T-helper 2 cell (primary cell): ENCODE measurements at places on chromosomes 13 and 19.
A peak's percentile ranks its signal among the peaks of the same experiment; 100 is the strongest.

DNA sequence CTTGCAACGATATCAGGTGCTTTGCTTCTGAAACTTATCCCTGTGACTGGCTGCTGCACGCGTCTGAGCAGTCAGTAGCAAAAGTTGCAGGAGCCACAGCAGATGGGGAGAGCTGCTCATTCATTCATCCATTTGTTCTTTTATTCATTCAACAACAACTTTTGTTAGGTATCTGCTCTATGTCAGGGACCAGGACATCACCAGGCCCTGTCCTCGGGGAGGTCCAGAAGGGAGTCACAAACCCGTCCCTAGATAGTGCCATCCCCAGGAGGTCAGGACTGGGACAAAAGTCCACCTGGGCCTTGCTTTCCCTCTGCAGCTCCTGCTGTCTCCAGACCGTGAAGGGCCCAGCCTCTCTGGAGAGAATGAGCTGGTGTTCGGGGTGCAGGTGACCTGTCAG, 2.6 kb downstream of the ARHGAP33 start:
- no peak for DNase-seq

- DNase-seq = no peak
Measured at GRCh38 chr13:66659701-66660467, 570.3 kb downstream of the PCDH9 start.

DNA sequence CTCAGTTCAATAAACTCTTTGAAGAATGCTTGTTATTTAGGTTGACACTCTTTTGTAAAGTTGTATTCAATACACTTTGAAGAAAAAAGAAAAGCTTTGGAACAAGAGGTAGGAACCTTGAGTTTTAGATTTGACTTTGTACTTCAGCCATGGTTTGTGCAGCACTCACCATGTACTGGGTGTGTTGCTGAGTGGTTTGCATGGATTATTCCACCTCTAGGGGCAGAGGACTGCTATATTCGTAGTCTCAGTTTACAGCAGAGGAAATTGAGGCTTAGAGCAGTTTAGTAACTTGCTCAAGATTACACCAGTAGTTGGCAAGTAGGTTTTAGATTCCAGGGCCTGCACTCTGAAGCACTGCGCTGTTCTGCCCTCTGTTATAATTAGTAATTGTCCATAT, 68.8 kb downstream of the DNAJC3 start:
- no peak for DNase-seq

GRCh38 chr19:2543463-2544442, 67.8 kb downstream of the GADD45B start:
- peak; percentile 57 for DNase-seq

GRCh38 chr19:15820646-15821045, 5.2 kb upstream of the OR10H1 start:
- peak; percentile 29 for DNase-seq

- DNase-seq = no peak
Measured at GRCh38 chr19:8831832-8832131, 322 bp downstream of the ZNF558 start.

DNA sequence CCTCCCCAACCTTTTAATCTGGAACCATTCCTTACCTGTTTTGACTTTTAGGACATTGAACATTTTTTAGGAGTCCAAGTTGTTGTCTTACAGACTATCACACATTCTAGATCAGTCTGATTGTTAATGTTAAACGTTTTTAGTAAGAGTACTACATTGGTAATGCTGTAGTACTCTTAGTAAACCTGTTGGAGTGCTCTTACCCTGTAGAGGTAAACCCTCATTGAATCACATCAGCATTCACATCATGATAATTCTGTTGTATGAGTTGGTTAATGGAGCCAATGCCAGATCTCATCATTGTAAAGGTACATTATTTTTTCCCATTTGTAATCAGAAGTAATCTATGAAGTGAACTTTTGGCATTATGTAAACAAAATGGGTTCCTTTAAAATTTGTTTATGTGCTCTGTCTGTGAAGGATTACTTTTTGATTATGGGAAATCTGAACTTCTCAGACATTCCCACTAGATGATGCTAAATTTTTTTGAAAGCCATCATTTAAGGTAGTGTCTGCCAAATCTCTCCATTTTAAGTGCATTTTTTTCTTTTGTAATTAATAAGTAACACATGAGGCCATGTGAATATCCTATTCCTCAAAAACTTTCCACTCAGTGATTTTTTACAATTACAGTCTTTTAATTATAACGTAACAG, 55.2 kb downstream of the VWA8 start:
- DNase-seq = no peak

- no peak for DNase-seq
Measured at GRCh38 chr19:38649305-38650171, 2.1 kb downstream of the ACTN4 start.

- DNase-seq = no peak
Measured at GRCh38 chr19:50870417-50871089, 2.7 kb upstream of the KLK2 start.

DNA sequence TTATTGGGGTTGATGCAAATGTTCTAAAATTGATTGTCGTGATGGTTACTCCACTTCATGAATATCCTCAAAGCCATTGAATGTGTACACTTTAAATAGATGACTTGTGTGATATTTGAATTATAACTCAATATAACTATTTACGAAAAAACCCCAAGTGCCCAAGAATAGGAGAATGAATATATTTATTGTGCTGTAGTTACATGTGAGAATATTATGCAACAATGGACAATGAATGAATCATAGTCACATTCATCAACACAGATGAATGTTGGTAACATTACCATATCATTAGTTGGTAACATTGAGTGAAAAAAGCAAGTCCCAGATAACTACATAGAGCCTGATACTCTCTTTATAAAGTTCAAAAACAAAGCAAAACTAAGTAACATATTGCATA, 127.8 kb upstream of the UBL3 start:
- no peak for DNase-seq

DNA sequence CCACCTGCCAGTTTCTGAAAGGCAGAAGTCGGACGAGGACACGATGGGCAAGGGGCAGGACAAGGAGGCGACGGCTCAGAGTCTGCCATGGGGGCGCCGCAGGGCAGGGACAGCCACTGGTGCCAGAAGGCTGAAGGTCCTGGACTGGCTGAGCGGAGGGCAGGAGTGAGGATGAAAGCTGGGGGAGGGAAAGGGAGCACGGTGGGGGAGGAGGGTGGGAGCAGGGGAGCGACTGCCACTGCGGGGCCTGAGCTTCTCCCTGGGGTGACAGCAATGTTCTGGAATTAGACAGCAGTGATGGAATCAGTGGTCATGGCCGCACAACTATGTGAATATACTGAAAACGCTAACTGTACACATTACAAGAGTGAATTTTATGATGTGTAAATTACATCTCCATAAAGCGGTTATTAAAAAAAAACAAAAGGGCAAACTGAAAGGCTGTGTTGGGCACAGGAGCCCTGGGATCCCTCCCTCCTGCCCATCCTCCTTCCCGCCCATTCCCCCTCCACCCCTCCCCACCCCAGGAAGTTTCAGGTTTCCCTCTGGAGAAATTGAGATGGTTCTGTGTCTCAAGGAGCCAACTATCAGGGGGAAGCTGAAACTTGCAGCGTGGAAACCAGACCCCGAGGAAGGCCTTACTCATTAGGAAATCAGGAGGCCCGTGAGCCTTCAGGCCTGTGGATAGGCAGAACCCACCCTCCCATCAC, 15.9 kb downstream of the MLLT1 start:
- no peak for DNase-seq

GRCh38 chr13:60227158-60227557, 63.4 kb upstream of the DIAPH3 start:
- no peak for DNase-seq

DNA sequence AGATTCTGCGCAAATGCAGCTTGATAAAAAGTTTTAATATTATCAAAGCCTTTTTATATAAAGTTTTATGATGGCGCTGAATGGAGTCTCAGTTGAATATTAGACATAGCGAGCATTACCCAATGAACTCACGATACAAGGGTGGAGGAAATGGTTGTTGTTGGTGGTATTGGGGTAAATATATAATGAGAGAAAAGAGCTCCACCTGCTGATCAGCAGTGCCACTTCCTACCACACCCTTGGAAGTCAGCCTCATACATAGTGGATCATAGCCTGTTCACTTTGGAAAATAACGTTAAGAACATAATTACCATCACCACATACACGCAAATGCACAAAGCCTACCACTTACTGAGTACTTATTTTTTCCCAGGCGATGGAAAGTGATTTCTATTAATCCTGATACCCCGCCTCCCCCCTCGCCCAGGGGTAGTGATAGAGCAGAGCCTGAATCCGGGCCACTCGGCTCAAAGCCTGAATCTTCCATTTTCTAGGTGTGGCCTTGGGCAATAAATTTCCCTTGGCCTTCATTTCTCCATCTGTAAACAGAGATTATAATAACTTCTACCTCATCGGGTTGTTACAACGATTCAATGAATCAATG, 358.3 kb downstream of the KLF5 start:
- DNase-seq = no peak

DNA sequence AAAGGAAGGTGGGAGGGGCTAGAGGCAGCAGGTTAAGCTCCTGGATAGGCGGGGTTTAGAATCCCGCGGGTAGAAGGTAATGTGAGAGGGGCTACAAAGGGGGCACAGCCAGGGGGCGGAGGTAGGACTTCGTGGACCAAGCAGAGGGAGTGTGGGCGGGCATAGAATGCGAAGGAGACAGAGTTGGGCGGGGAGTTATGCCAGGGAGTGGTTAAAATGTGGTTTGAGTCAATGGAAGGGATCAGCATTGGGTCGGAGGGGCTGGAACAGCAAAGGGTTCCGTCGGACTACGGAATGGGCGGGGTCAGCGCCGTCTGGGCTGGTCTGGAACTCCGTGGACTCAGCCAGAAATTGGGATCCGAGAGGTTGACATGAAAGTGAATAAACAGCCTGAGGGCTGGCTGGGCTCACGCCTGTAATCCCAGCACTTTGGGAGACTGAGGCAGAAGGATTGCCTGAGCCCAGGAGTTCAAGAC, 3.0 kb downstream of the LTBP4 start:
- no peak for DNase-seq

GRCh38 chr13:44230071-44230470, 143.6 kb upstream of the SERP2 start:
- no peak for DNase-seq

- DNase-seq = peak; percentile 15
Measured at GRCh38 chr19:39246951-39247669, 1.5 kb downstream of the IFNL4 start.

GRCh38 chr13:85282876-85283275, 516.3 kb downstream of the SLITRK6 start:
- no peak for DNase-seq

- DNase-seq = no peak
Measured at GRCh38 chr19:2477141-2477710, 1.3 kb downstream of the GADD45B start.

- DNase-seq = no peak
Measured at GRCh38 chr13:21511849-21512248, 52.7 kb upstream of the ZDHHC20 start.

- DNase-seq = no peak
Measured at GRCh38 chr19:5074830-5075394, 106.0 kb downstream of the KDM4B start.

- DNase-seq = no peak
Measured at GRCh38 chr13:76440568-76440967, 445.6 kb downstream of the KCTD12 start.

GRCh38 chr19:14472202-14472938, 2.8 kb downstream of the PTGER1 start:
- DNase-seq = peak; percentile 83

DNA sequence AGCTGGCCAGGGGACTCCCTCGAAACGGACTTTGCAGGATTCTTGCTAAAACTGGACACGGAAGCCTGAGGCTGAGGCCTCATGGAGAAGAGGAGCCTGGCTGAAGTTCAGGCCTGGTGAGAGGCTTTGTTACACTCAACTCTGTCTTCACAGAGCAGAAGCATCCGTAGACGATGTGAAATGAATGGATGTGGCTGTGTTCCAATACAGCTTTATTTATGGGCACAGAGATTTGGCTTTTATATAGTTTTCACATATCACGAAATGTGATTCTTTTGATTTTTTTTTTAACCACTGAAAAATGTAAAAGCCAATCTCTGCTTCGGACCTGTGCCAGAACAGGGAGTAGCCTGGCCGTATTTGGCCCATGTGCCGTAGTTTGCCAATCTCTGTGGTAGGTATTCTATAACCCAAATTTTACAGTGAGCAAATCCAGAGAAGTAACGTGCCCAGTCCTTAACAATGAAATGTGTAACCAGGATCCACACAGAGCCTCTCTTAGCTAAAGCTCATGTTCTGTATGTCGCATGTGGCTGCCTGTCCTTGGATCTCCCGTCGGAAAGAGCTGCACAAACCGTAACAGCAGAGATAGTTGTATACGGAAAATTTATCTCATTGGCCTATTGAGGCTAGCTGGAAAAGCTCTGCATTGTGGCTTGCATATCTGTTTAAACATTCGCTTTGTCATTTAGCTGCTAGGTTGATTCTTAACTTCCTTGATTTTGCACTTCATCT, 171.6 kb upstream of the RNF113B start:
- no peak for DNase-seq

GRCh38 chr19:33405553-33406461, 32.3 kb downstream of the CEBPG start:
- DNase-seq = peak; percentile 1

DNA sequence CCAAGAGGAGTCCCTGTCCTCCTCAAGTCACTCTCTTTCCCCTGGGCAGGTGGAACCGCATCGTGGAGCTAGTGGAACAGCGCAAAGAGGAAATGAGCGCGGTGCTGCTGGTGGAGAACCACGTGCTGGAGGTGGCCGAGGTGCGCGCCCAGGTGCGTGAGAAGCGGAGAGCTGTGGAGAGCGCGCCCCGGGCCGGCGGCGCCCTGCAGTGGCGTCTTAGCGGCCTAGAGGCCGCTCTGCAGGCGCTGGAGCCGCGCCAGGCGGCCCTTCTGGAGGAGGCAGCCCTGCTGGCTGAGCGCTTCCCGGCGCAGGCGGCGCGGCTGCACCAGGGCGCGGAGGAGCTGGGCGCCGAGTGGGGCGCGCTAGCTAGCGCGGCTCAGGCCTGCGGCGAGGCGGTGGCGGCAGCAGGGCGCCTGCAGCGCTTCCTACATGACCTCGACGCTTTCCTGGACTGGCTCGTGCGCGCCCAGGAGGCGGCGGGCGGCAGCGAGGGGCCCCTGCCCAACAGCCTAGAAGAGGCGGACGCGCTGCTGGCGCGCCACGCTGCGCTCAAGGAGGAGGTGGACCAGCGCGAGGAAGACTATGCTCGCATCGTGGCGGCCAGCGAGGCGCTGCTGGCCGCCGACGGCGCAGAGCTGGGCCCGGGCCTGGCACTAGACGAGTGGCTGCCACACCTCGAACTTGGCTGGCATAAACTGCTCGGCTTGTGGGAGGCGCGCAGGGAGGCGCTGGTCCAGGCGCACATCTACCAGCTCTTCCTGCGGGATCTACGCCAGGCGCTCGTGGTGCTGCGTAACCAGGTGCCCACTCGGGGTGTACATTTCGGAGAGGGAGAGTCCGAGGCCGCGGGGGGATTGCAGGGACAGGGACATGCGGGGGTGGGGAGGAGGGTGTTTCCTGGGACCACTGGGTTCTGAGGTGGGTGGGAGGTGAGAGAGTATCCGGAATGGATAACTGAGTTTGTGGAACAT, 52.8 kb downstream of the SPTBN4 start:
- DNase-seq = no peak

GRCh38 chr19:45142726-45143110, 18.1 kb downstream of the NKPD1 start:
- DNase-seq = no peak
